ENCODE measurements at places on chromosomes 5 and 9.
A peak's percentile ranks its signal among the peaks of the same experiment; 100 is the strongest.

- peak; percentile 86 for DNase-seq
Observed at GRCh38 chr5:123610665-123611405, 98.9 kb downstream of the CSNK1G3 start.

- no peak for DNase-seq
Observed at GRCh38 chr9:21817176-21817575, 14.7 kb downstream of the MTAP start.

DNA sequence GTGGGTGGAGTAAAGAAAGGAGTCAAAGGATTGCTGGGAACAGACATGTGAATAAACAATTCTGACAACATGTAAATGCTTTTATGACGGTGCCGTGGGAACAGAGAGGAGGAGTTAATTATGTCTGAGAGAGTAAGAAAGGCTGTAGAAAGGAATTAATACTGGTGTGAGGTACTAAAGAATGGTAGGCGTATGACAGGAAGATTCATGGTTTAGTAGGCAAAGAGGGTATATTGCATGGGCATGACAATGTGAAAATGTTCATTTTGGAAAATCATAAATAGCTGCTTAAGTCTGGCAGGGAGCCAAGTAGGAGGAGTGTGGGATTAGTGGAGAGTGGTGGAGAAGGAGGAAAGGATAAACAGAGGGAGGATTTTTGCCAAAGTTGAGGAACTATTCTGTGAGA lies 19.7 kb downstream of the NAA35 start:
- DNase-seq = peak; percentile 41

GRCh38 chr5:140631036-140631417 lies 1.9 kb downstream of the CD14 start:
- no peak for DNase-seq

DNA sequence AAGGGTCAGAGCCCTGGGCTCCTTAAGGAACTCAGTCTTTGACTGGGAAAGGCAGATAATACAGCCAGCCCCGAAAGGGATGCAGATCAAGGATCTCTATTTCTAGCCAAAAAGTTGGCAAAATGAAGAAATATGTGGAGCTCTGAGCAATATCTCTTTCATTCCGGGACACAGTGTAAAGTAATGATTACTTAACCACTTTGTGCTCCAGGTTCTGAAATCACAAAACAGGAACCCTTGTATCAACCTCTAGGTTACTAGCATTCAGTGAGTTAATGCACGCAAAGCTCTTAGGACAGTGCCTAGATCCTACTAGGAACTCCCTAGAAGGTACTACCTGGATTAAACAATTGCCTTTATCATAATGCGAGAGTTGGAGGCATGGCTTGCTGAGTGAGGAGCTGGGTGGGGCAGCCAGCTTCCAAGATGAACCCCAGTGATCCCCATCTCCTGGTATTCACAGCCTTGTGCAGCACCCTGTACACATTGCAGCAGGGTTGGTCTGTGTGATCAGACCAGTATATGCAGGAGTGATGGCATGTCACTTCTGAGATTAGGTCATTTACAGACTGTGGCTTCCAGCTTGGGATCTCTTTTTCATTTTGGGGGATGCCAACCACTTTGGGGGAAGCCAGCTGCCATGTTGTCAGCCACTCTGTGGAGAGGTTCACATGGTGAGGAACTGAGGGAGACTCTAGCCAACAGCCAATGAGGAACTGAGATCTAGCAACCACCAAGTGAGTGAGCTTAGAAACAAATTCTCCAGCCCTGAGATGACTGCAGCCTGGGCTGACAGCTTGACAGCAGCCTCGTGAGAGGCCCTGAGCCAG lies 103.1 kb upstream of the SLC44A1 start:
- DNase-seq = peak; percentile 6

GRCh38 chr5:133994990-133995333 lies 9.8 kb downstream of the VDAC1 start:
- peak; percentile 46 for DNase-seq

DNA sequence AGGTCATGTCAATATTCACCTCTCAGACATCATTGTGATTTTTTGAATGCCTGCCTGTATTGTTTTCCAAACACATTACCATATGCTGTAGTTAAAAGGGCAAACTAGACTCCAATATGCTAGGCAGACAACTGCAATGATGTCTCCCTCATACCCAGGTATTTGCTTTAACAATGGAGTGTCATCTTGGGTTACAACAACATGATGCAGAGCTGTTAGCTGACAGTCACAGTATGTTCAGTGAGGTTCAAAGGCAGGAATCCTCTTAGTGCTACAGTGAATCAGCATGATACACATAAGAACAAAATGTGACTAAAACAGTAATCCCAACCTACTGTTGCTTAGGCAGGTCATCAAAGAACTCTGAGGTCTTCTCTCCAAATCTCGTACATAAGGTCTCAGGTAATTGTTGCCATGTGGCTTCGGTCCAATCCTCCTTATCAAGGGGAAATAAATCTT lies 24.0 kb downstream of the OR1J1 start:
- no peak for DNase-seq

Measured in eye (tissue), 1 donor.